ENCODE measurements at places on chromosomes 1 and 21.
A peak's percentile ranks its signal among the peaks of the same experiment; 100 is the strongest.

DNA sequence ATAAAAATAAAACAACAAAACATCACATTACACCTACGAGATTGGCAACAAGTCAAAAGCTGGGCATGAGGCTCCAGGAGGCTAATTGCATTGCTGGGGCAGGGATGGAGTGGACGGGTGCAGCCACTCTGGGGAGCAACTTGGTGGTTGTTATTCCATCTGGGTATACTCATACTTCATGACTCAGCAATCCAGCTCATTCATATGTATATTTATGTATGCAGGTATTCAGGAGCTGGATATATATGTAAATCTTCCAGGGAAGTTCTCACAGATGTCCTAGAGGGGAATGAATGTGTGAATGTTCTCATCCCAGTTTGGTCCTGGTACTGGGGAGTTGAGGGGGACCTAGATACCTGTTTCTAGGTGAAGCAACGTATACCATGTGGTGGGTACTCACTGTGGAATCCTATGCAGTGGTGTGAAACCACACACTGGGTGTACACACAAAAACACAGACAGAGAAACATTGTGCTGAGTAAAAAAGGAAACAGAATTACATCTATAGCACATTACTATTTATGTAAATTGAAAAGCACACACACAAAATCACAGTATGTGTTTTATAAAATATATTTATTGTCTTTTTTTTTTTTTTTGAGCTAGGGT, 79.7 kb upstream of the RAB4A start:
- no peak for DNase-seq

DNA sequence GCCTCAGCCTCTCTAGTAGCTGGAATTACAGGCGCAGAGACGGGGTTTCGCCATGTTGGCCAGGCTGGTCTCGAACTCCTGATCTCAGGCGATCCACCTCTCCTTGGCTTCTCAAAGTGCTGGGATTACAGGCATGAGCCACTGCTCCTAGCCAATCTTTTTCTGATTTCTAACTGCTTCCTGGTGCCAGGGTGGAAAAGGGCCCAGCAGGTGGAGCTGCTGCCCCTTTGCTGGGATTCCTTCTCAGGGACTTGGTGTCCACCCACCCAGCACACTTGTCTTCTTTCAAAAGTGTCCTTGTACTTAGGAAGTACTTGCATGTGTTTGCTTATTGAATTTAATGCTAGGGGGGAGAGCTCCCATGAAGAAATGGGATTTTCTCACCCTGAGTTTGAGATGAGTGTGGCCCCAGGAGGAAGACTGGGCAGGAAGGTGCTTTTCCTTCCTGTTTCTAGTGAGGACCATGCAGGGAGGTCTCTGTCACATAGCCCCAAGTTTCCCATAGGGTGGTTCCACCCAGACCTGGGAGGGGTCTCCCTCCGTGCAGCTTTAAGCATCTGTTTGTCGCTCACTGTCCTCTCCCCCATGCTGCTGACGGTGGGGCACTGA, 14.2 kb downstream of the UTP11 start:
- no peak for DNase-seq

- DNase-seq, result no peak
Observed at GRCh38 chr1:117563492-117563875, 42.4 kb upstream of the TENT5C start.

DNA sequence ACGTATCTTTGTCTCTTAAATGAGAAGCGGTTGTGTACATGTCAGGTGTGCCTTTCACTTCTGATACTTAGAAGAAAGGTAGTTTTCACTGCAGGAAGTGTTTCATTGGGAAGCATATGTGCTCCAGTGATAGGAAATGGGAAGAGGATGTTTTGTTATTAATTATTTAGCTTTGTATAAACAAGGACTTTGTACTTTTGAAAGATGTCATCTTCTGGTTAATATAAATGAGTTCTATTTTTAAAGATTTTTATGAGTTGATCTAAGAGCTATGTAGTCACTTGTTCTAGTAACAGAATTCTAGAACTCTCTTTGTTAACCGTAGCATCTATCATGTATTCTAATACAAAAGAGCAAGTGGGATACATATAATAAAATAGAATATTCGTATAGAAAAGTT, 130.5 kb downstream of the RASAL2 start:
- DNase-seq, result no peak

DNA sequence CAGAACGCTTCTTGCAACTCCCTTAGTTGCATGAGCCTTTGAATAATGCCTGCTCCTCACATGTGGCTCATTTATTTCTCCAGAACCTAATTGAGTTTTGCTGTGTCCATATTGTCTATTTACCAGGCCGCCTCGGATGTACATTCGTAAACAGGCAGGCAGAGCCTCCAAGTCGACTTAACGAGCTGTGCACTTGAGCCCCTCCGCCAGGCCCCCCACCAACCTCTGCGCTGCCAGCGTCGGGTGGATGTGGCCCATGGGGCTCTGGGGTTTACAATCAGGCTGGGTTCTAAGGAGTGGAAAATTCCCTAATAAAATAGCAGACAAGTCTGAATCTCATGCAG, 106.1 kb downstream of the NPHP4 start:
- no peak for DNase-seq

DNA sequence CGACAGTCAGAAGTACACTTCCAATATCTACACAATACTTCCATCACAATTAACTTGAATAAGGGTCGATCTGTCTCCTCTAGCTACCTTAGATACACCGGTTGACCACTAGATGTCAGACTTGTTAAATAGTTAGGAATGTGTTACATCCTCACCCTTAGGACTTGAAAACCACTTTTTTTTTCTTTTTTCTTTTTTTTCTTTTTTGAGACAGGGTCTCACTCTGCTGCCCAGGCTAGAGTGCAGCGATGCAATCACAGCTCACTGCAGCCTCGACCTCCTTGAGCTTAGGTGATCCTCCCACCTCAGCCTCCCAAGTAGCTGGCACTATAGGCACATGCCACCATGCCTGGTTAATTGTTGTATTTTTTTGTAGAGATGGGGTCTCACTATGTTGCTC, 120.4 kb upstream of the GREM2 start:
- peak; percentile 14 for DNase-seq

- no peak for DNase-seq
Observed at GRCh38 chr1:13514821-13515220, 1.0 kb upstream of the LRRC38 start.

- DNase-seq, result no peak
Observed at GRCh38 chr1:46797696-46798470, 963 bp upstream of the CYP4B1 start.

DNA sequence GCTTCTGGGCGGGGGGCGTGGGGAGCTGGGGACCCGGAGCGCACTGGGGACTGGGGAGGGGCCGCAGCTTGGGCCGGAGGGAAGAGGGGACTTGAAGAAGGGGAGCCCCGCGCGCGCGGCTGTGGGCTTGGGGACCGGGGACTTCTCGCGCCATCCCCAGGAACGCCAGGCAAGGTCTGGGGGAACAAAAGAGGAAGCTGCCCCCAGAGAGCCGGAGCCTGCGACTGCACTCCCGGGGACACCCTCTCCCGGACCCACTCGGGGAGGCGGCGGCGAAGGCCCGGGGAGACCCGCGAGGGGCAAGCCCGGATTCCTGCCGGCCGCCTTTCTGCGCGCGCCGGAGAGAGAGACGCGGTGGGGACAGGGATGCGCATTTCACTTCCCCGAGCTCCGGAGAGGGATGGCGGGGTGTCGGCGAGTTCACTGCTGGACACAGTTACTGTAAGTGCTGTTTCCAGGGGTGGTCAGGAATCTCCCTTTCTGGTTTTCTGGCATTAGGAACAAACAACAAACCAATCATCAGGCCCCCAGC, 732 bp downstream of the ABCG1 start:
- DNase-seq, result no peak

GRCh38 chr1:225597926-225598575, 54.9 kb downstream of the ENAH start:
- DNase-seq, result no peak

- DNase-seq, result no peak
Observed at GRCh38 chr1:31016868-31017267, 48.6 kb downstream of the PUM1 start.

DNA sequence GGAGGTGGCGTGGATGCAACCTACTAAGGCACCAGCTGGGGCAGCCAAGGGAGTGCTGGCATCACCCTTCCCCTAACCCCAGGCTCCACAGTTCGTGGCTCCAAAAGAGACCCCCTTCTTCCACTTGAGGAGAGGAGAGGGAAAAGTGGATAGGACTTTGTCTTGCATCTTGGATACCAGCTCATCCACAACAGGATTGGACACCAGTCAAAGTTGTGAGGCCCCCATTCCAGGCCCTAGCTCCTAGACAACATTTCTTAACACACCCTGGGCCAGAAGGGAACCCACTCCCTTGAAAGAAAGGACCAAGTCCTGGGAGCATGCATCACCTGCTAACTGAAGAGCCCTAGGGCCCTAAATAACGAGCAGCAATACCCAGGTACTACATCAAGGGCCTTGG, 372.6 kb upstream of the PLXNA2 start:
- no peak for DNase-seq

GRCh38 chr1:1889847-1890505, 911 bp downstream of the GNB1 start:
- no peak for DNase-seq

DNA sequence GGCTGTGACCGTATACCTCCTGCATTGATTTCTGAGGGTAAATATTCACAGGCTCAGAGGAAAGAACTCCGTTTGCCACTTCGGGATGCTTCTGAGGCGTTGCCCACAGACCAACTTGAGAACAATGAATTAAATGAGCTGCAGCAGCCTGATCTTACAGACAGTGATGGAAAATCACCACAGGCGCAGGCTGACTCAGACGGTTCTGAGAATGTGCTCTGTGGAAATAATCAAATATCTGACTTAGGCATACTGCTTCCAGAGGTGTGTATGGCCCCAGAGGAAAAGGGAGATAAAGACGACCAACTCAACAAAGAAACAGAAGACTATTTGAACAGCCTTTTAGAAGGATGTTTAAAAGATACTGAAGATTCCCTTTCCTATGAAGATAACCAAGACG, 76.7 kb upstream of the SCCPDH start:
- no peak for DNase-seq

DNA sequence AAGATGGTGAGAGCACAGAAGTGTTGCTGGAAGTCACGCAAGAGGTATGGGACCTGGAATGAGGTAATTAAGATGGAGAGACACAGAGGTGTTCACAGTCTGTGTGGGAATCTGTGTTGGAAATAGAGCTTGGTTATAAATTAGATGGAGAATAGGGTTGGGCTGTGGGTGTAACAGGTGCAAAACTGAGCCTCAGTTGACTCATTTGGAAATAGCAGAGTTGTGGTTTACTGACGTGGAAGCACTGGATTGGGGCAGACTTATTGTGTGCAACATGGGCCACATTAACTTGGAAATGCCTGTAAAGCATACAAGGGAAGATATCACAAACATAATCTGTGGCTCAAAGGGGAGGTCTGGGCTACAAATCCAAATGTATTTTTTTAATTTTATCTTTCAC, 13.0 kb downstream of the CAMSAP2 start:
- DNase-seq, result no peak

Measured in GM12891 (cell line).